ENCODE measurements at places on chromosomes 1 and 21.

DNA sequence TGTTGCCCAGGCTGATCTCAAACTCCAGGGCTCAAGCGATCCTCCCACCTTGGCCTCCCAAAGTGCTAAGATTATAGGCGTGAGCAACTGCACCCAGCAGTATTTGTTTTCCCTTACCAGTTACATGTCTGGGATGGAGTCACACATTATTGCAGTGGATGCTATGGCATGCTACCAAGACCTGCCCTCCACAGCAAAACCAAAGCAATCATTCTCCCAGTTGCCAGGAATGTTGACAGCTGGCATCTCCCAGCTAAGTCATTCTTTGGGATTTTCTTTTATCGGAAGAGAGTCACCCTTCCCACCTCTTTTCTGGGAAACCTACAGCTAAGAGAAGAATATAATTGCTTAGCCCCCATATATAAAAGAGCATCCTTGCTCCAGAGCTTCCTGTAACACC is 49.4 kb upstream of the RGS7 start:
- DNase-seq, result no peak

DNA sequence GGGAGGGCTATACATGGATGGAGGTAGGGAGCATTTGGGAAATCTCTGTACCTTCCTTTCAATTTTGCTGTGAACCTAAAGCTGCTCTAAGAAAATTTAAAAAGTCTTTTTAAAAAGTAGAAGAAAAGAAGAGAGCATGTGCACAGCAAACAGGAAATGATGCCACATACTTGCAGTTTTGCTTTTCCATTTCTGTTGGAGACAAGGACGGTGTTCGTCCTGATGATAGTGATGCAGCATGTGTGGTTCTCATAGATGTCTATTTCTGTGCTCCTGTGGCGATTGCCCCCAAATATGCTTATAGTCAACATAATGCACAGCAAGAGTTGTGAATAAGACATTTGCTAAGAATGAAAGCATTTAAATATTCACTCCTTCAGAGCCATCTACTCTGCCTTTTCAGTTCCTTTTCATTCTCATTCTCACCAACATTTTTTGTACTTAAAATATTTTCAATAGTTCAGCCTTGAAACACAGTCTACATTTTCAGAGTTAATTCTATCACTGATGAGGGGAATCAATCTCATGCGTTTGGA is 66.6 kb downstream of the LRRC8C start:
- no peak for DNase-seq

DNA sequence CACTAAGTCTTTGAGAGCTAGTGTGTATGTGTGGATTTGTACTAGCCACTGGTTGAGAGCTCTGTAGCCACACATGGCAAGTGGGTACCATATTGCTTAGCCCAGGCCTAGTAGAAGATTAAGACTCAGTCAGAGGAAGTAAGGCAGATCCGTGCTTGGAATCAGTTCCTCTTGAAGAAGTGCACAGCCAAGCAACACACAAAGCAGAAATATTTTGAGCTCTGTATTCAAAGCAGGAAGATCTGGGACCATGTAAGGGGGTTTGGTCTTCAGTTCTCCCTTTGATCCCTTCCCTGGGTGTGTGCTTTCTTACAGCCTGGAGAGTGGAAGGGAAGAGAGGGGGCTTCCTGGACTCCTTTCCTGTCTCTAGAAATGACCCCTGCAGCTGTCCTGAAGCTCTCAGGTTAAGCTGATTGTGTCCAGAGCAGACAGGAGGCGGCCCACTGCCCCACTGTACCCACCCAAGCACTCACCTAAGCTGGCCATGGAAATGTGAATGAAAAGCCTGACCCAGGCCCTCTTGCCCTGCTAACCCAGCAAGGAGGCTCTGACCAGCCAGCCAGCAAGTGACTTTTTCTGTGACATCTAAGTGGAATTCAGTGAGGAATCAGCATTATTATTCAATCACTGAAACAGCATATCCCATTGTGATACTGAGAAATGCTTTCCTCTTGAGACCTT is 3.6 kb downstream of the ETS2 start:
- DNase-seq, result no peak

DNA sequence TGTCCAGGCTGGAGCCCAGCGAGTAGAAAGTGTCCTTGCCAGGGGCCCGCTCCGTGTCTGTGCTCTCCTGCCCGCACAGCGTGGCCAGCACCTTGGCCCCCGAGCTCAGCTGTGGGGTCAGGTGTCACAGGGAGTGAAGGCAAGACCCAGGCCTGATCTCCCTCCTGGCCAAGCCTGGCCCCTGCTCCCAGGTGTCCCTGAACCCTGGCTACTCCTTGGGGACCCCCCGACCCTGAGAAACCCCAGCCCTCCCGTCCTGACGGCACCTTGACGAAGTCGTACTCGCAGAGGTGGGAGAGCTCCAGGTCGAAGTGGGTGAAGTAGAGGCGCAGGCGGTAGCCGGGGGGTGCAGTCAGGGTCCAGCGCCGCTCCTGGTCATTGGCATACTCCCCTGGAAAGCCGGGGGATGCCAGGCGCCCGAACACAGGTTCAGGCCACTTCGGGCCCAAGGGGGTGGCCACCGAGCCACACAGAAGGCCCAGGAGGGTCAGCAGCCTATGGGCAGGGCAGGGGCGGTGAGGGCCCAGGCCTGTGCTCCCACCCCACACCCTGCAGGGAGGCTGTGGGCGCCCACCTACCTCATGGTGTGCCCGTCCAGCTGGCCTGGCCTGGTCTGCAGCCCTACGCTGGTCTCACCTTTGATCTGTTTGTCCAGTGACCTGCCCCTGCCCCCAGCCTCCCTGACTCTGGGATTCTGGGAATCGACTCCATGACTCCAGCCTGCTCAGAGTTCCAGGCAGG is at the start of gene MASP2:
MASP2 (minus strand) TSS at position 615 of the 741 bp plus-strand sequence; CDS start at position 583, 32 bp downstream.
- no peak for DNase-seq

DNA sequence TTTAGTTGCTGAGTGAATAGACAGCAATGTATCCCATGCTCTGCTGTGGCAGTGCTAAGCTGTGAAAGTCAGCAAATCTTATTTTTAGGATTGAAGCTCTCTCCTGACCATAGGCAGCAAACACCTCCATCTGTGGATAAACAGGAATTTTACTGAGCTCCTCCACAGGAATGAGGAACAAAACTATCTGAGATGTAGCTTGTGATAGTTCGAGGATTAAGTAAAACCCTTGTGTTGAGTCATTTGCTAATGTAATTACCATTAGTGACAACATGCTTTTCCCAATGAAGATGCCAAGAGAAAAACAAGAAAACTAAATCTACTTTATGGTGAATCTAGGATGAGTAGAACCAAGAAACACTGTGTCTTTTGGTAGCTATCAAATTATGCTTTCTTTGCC is 122.7 kb downstream of the CLEC20A start:
- DNase-seq, result no peak

- DNase-seq, result peak; percentile 10
These were observed 272.5 kb downstream of the RRAGC start for GRCh38 chr1:38586993-38587646.

DNA sequence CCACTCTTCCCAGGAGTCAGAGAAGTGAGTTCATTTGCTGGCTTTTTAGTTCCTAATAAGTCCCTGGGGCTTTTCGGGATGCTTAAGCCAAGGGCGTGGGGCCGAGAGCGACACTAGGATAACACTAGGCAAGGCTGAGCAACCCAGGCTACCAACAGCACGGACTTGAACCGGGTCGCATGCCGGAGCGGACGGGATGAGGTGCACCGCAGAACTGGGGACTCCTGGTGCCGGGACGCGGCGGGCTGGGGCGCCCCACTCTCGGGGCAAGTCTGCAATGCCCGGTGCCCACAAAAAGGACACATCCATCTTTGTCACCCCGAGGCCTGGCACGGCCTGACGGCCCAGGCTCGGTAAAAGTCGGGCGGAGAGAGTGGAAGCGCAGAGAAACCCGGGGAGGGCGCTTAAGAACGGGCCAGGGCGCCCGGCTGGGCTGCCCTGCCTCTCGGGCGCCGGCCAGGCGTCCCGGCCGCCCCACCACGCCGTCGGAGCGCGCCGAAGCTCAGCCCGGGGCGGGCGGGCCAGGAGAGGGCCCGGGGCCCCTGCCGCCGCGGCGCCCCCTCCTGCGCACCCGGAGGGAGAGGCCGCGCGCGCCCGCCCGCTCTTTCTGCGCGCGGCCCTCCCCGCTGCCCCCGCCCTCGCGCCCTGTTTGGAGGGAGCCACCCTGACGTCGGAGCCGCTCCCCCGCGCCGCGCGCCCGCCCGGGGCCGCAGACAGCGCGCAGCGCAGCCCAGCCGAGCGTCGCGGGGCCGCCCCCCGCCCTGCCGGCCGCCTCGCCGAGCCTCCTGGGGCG is at the start of gene NBL1:
NBL1 (plus strand) TSS at position 710 of the 793 bp plus-strand sequence. CDS start 10,720 bp downstream, outside the sequence.
- peak; percentile 14 for DNase-seq

GRCh38 chr1:218852527-218852926 is 321.2 kb upstream of the LYPLAL1 start:
- no peak for DNase-seq

- DNase-seq, result no peak
These were observed 9.3 kb downstream of the RGS1 start for GRCh38 chr1:192584866-192585265.

DNA sequence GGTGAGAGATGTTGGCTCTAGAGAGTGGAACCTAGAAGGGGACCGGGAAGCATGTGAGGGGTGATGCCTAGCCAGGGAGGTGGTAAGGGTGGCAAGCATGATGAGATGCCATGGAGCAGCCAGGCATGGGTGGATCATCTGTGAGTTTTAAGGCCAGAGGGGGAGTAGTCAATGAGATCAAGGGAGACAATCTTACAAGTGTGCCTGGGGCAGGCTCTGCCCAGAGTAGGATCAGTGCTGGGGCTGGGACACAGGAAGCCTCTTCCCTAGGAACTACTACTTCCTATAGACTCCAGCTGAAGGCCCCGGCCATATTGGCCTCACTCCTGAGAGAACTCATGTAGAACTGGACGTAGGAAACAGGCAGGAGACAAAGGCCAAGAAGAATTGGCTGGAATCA is 192.4 kb upstream of the CSF3R start:
- no peak for DNase-seq
